GM12864 (cell line): ENCODE measurements at places on chromosomes 7 and 10.

DNA sequence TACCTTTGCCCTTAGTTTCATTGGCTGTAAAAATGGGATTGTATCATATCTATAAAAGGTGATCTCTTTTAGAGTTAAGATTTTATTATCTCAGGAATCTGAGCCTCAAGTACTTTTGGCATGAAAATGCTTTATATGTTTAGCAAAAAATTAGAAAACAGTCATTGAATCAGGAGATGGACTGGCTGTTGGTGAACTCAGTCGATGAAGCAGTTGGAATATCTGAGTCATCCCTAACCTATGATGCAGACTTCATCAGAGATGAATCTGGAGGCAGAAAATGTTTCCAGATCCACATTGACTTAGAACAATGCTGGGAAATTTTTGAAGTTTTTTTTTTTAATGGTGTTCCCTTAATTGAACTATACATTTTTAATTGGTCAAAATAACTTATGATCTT lies 228.5 kb downstream of the SLC25A13 start:
- DNase-seq = no peak

DNA sequence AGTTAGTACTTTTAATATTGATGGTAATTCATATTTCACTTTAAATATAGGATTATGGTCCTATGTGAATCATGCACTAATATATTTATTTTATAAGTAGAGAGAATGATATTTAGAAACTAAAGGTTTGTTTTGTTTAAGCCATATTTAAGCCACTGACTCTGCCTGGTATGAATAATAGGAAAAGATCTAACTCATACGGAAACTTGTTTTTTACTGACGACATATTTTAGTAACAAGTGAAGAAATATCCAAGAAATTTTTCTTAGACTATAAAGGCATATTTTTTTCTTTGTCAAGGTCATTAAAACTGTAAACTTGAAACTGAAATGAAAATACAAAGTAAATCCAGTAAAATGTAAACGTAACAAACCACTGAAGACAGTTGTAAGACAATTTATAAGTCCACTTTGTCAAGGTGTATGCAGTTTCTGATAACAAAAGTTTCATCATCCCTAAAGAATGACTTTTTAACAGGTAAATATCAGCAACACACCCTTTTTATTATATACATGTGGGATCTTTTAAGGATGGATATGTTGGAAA lies 147.1 kb downstream of the PHF14 start:
- no peak for DNase-seq

DNA sequence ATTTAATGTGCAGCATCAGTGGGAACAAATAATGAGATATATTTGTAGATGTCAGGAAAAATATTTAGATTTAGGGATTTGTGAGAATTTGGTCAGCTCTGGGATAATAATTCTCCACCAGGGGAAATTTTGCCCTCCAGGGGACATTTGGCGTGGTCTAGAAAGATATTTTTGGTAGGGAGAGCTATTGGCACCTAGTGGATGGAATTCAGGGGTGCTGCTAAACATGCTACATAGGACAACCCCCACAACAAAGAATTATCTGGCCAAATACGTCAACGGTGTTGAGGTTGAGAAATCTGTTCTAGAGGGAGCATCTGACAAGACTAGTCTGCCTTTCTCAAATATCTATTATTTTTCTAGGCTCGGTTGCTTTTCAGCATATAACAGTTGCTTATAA lies 2.1 kb downstream of the ADK start:
- DNase-seq = no peak

GRCh38 chr7:77783545-77783944 lies 14.7 kb downstream of the TMEM60 start:
- no peak for DNase-seq

- DNase-seq = no peak
Measured at GRCh38 chr7:130273081-130273932, 6.6 kb downstream of the CPA2 start.

DNA sequence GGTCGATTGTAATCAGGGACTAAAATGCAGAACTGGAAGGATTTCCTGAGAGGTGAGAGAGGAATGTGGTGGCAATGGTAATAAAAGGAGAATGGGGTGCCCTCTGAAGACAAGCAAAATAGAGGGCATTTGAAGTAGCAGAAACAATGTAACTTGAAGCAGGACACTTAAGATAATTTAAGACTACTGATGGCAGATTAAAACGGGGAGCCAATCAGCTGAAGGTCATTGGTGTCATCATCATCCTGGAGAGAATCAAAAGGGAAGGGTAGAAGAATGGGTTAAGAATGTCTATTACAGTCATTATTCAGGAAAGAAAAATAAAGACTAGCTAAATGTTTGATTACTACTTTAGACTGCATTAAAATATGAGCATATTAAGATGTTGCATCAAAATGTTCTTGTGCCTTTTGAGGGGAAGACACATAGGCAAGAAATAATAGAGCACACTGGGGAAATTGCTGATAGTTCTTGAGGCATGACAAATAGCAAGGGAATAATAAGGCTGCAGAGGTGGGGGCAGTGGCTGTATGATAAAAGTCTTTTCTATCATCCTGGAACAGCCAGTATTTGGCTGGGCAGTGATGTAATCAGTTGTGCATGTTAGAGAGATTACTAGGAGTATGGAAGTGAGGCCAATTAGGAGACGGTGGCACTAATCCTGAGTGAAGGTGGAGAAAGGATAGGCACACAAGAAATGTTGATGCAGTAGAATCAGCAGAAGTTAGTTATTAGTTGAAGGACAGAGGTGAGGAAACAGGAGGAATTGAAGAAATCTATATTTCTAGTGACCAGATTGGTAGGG lies 60.2 kb downstream of the CCDC71L start:
- no peak for DNase-seq

DNA sequence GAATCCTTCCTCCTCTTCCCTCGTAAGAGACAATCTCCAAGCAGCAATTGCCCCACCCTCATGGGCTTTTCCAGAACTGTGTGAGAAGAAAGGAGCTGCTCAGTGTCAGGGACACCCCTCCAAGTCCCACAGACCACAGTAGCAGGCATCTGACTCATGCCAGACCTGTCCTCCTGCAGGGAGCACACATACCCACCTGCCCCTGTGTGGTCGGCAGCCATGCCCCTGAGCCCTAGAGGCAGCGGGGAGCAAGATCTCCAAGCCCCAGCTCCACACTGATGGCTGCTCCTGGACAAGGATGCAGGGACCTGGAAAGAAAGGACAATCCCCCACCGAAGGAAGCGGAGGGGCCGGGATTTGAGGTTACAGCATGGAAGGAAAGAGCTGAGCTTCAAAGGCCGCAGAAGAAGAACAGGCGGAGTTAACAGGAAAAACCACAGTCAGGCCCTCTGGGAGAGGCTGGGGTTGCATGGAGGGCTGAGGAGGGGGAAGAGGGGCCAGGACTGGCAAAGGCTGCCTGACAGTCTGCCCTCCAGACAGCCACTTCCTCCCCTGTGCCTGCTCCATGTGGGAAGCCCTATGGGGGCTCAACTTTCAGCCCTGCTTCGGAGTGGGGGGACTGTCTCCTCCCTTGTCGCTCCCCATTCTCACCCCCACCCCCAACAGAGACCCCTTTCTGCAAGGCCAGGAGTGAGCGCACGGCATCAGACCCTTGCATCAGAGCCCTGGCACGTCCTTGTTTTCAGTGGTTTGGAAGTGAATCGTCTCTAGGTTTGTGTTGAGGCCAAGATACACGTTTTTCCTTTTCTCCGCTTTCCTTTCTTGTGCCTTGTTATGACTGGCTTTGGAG lies 46.8 kb downstream of the ASB13 start:
- DNase-seq = no peak

DNA sequence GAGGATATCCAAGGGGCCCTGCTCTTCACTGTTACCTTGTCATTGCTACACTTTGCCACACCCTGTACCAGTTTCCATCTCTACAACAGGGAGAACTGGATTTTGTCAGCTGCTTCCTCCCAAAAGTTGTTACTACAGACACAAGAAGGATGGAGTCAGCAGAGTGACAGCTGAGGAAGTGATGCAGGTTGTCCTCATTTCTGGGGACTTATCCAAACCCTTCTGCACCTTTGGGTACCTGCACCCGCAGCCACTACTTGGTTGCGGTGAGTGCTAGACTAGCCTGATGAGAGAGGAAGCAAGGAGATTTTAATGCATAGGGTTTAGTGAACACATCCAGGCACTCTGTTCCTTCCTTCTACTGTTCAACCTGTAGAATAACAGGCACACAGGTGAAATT lies 281.0 kb downstream of the RPS24 start:
- no peak for DNase-seq

DNA sequence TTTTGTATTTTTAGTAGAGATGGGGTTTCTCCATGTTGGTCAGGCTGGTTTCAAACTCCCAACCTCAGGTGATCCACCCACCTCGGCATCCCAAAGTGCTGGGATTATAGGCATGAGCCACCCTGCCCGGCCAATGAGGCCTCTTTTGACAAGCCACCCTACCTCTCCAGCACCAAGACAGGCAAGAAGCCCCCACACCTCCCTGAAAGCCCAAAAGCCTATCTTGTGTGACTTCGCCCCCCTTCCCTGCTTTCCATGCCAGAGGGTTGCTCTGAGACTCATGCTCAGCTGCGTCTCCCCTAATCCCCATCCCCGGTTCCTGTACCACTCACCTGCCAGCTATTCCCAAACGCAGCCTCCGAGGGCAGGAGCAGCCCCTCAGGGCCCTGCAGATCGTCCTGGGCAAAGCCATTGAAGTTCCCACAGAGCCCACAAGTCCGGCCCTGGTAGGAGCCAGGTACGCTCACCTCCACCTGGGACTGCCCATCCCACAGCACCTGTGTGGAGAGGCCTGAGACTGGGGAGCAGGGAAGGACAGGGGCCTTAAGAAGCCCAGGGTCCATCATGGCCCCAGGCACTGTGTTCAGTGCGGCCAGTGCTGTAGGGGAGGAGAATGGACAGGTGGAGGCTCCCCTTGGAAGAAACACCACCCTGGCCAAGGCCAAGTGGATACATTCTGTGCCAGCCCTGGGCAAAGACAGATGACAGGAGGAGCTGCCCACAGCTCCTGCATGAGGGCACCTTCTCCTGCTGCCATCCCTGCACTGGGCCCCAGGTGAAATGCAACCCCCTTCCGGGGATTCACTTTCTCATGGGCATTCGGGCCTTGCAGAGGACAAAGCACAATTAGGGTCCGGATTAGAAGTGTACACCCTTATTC lies 15.8 kb downstream of the ATP6V1F start:
- DNase-seq = no peak

- DNase-seq = no peak
Measured at GRCh38 chr10:43035800-43036199, 41.1 kb upstream of the RET start.

DNA sequence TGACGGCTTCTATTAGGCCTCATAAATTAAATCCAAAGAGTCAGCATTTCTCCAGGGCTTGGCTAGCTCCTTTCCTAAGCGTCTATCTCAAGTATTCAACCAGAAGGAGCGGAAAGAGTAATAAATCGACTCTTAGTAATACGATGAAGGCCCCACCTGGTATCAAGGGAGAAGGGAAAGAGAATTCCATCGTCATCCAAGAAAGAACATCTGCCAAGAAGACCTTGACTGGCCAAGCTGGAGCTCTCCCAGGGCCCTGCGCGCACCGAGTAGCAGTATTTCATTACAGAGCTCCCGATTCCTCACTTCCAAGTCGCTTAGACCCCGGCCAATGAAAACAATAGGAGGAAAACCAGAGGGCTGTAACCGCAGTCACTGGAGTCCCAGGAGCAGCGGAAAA lies 178.0 kb upstream of the FRMD4A start:
- DNase-seq = no peak

DNA sequence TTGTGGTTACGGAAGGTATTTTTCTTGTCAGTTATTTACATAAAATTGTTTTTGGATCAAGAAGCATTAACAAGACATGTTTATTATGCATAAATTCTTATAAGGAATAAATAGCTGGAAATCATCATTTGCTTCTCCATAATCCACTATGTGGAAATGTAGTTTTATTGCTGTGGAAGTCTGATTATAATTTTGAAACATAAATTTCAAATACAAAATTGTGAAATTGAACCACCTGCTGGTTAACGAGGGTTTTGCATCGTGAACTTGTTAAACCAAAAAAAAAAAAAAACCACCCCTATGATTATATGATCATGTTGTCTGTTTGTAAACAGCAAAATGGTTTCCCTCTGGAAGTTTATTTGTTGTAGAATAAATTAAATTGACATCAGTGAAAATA lies 25.9 kb downstream of the ABRAXAS2 start:
- no peak for DNase-seq

DNA sequence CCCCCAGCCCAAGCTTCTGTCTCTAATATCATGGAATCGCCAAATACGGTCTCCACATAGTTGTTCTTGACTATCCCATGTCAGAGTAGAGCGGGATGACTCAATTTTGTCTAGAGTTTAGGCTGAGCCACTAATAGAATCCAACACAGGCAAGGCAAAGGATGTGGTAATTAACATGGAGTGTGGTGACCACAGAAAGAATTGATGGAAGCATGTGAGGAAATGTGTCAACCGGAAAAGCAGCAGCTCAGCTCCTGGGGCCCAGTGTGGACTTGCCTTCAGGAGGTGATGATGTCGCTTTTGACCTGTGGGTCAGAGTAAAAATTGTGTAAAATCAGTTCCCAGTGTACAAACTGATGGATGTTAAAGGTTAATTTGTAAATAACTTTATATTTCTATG lies 139.3 kb upstream of the KLF6 start:
- DNase-seq = no peak

DNA sequence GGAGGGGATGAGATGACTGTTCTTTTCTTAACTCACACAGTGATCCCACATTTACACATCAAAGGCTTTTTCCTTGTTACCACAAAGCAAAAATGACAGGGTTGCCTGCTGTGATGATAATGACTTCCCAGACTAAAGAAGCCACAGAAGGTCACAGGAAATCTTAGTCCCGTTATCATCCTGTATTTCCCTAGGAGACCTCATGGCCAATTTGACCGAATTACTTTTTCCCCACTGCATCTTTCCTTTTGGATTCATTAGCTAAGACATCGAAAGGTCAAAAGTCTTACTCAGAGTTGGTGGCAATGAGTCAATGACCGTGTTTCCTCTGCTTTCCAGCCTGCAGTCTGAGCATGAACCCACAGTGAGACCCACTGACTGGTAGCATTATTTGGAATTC lies 130.1 kb upstream of the INHBA start:
- no peak for DNase-seq

GRCh38 chr10:112695539-112695938 lies 248.5 kb downstream of the VTI1A start:
- DNase-seq = no peak

- DNase-seq = no peak
Measured at GRCh38 chr7:25852939-25853271, 299.1 kb upstream of the NFE2L3 start.

- no peak for DNase-seq
Measured at GRCh38 chr10:80501381-80501912, 36.3 kb upstream of the SH2D4B start.

DNA sequence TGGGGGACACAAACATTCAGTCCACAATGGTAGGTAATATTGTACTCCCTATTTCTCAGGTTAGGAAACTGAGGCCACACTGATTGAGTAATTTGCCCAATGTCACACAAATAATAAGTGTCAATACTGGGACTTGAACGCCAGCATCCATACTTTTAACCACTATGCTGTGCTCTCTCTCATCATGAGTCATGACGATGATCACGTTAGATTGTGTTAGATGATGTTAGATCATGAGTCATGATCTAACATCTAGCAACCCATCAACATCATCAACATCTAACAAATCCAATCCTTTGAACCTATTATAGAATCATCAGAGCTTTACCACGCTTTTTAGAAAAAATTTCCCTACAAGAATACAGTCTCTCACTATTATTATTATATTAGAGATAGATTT lies 28.1 kb upstream of the HERPUD2 start:
- DNase-seq = no peak
